NB4 (cell line): ENCODE measurements at places on chromosomes 5 and 9.

- peak; percentile 96 for DNase-seq
These were observed at the start of the genes ARPC5L and RPL35 for GRCh38 chr9:124861342-124862229. Gene ARPC5L (plus strand): TSS chr9:124862130. CDS start chr9:124869291, 7,161 bp downstream. Gene RPL35 (minus strand): TSS chr9:124861957. CDS start chr9:124861912, 45 bp downstream.

GRCh38 chr5:33457126-33457525 lies 16.4 kb downstream of the TARS1 start:
- DNase-seq, result no peak

DNA sequence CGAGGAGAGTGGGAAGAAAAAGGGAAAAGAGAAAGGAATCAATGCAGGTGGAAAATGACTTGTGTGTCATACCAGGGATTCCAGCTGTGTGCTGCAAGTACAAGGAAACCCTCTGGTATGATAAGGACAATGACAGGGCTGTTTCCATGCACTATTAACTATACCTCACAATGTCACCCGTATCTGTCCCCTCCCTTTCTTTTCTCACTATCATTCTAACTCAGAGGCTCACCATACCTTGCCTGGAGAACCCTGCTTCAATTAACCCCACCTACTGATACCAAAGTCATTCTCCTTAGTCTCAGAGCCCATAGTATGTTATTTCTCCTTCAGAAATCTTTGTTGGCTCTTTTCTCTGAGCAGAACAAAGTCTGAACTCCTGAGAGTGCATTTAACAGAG lies 236.2 kb upstream of the NREP start:
- no peak for DNase-seq

DNA sequence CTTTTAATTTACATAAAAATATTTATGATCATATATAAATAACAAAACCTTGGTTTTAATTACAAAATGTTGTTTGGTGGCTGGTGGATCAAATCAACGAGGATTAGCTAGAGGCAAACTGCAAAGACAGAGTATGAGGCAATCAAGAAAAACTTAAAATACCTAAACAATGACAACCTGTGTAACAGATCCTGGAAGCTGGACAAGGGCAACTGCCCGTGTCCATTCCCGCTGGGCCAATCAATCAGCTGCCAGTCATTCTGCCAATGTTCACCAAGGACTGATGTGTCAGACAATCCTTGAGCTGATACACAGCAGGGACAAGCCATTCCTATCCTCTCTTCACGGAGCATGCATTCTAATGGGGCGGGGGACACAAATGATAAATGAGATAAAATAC lies 3.2 kb upstream of the TENT4A start:
- DNase-seq, result no peak

- DNase-seq, result no peak
These were observed 195.9 kb downstream of the SEMA6A start for GRCh38 chr5:116378777-116379121.

- peak; percentile 89 for DNase-seq
These were observed 4.1 kb downstream of the SWI5 start for GRCh38 chr9:128280084-128280622.

DNA sequence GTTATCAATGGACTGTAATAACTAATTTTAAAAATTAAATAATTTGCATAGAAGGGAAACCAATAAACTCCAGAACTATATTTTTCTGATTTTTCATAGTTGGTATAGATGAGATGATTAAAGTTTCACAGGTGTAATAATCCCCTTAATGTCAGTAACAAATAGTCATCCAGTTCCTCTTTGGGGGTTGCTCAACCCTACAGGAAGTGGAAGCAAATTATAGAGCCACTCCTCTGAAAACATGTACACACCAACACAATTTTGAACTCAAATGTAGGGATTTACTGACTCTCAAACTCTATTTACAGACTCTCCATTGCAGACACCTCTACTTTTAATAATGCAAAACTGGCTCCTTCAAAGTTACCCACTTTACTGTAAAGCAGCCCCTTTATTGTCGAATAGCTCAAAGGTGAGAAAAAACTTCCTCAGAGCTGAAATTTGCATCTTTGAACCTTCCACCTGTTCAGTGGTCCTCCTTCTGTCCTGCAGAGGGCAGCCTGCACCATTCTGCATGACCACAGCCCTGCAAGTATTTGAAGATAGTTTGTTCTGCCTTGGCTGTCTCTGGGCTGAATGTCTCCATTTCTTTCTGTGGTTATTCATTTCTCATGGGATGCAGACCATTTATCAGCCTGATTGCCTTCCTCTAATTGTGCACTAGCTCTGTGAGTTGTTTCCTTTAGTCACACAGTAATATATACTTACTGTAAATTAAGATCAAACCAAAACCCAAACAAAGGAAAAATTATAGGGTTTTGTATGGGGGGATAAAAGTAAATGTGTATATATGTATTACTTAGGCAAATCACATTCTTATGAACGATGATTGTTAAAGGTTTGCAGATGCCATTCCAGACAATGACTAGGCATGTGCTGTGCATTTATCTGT lies 383.2 kb upstream of the SGCD start:
- DNase-seq, result peak; percentile 53

DNA sequence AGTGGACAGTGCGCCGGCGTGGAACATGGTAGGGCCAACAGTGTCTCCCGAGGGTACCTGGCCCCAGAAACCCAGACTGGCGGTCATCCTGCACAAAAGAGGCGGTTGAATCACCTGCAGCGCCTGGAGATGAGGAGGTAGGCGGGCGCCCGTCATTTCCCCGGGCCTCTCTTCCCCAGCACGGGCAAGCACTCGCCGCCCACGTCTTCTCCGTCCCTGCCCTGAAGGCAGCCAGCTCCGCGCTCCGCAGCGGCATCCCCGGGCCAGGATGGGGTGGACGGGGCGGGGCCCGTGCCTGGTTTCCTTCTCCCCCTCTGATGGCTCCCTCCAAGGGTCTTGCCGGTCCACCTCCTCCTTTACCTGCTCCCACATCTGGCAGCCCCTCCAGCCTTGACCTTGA lies 27.1 kb upstream of the N4BP3 start:
- no peak for DNase-seq
